BJ (cell line): ENCODE measurements at places on chromosomes 6 and 20.
A peak's percentile ranks its signal among the peaks of the same experiment; 100 is the strongest.

GRCh38 chr20:2104236-2104635 lies 2.6 kb downstream of the STK35 start:
- no peak for DNase-seq

DNA sequence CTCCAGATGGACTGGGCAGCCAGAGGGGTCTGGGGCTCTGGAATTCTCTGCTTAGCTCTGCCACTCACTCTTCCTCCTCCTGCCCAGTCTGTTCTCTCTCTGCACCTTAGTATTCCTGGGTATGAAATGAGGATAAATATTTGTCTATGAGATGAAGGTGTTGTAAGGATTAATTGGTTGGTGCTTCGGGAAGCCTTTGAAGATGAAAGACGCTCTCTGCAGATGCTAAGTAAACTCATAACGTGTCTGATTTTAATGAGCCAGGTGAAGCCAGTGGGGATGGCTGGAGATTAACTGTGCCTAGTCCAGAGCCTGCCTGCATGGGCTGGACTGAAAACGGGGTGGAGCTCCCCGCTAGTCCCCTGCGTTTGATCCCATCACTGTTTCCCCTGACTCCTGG lies 23.1 kb upstream of the TCP11 start:
- no peak for DNase-seq

DNA sequence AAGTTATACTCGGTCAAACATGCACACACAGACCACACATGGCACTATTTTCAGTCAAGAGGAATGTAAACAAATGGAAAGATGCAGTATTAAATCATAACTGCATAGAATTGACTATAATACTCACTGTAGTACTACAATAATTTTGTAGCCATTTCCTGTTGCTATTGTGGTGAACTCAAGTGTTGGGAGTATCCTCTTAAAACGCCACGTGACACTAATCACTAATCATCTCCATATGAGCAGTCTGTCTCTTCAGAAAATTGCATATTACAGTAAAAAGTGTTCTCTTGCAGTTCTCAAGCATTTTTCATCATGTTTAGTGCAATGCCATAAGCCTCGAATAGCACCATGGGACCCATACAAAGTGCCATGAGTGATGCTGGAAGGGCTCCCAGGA lies 258.7 kb upstream of the ID4 start:
- peak; percentile 9 for DNase-seq

DNA sequence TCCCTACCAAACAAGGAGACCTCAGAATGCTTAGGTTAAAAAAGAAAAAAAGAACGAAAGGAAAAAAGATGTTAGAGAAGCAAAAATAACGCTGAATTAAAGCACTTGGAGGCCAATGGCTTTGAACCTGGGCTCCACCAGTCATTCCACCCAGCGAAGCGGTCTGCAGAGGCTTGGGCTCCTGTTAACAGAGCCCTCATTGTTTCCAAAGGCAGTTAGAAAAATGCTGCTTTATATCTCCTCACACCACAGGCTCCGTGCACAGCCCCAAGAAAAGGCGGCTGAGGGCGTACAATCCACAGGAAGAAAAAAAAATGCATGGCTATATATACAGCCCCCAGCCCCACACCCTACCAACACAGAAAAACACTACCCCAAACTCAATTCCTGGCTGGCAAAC lies 255.9 kb downstream of the FOXC1 start:
- DNase-seq, result no peak

- DNase-seq, result no peak
Measured at GRCh38 chr20:43472671-43473380, 15.1 kb downstream of the SRSF6 start.

DNA sequence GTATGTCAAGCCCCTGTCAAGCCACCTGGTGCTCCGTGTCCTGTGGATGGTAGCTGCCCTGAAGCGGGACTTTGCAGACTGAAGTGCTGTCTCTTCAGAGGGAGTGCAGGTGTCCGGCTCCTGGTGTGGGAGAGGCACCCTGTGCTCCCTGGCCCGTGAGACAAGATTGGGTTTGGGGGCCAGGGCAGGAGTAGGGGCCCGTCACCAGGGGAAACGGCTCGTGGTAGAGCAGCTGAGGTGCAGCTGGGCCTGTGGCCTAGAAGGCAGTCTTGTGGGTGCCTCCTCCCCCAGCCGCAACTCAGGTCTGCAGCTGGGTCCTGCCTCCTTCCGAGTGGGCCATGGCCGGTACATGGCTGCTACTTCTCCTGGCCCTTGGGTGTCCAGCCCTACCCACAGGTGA lies at the start of gene PTCRA:
TSS of gene PTCRA (plus strand) at position 322 of the 400 bp plus-strand sequence. CDS start at position 339, 17 bp downstream.
- DNase-seq, result no peak

GRCh38 chr6:96966100-96966499 lies 41.6 kb downstream of the KLHL32 start:
- no peak for DNase-seq

GRCh38 chr6:43803055-43803782 lies 33.2 kb downstream of the VEGFA start:
- no peak for DNase-seq

DNA sequence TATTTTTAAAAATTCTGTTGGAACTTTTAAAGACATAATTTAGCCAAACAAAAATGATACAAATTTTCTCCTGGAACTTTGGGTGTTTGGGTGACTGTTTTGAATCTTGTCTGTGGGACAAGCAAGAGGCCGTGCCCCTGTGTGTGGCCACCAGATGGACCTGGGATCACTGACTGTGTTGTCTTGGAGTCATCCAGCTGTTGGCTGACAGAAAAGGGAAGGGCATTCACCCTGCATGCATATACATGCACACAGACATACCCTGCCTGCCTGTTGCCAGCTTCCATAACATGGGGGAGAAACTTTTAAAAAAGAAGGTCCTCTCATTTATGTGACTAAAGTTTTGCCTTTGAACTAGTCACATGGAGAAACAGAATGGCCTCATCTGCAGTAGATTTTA lies 72.7 kb downstream of the BLOC1S5 start:
- no peak for DNase-seq

- DNase-seq, result no peak
Measured at GRCh38 chr6:24501914-24502313, 7.1 kb downstream of the ALDH5A1 start.

DNA sequence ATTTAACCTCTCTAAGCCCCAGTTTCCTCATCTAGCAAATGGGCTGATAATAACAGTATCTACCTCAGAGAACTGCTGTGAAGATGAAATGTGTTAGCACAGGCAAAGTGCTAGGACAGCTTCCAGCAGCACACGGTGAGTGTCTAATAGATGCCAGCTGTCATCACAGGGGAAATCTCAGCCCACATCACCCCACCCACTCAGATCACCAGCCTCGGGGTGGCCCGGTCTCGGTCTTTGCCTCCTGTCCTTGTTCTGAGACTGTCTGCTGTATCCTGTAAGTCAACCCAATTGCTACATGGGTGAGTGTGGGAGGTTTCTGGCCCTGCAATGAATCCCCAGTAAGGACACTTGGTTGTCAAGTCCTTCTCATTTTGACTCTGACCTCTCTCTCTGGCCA lies 99.5 kb upstream of the ZNFX1 start:
- DNase-seq, result no peak

DNA sequence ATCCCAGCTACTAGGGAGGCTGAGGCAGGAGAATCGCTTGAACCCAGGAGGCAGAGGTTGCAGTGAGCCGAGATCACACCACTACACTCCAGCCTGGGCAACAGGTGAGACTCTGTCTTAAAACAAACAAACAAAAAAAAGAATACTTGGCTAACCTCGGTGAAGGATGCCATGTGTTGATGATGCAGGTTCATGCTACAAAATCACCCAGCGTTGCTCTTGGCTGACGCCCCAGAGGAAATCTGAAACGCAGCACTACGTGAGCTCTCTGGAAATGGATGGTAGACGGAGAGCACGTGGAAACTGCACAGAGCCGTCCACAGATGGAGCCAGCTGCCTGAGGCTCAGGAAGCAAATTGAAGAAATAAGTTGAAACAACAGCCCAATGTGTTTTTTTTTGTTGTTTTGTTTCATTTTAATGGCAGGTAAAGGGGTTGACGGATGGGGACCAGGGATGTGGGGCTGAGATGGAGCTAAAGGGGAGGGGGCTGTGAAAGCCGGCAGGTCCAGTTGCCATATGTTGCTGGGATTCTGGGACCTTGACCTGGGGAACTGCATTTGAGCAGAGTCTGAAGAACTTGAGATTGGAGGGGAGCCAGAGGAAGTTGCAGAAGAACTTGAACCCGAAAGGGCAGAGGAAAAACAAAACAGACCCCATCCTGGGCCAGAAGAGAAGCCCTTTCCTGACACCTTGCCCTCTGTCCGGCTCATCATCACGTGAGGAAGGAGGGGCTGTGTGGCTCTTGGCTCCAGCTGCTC lies 12.8 kb upstream of the MANBAL start:
- DNase-seq, result peak; percentile 57

DNA sequence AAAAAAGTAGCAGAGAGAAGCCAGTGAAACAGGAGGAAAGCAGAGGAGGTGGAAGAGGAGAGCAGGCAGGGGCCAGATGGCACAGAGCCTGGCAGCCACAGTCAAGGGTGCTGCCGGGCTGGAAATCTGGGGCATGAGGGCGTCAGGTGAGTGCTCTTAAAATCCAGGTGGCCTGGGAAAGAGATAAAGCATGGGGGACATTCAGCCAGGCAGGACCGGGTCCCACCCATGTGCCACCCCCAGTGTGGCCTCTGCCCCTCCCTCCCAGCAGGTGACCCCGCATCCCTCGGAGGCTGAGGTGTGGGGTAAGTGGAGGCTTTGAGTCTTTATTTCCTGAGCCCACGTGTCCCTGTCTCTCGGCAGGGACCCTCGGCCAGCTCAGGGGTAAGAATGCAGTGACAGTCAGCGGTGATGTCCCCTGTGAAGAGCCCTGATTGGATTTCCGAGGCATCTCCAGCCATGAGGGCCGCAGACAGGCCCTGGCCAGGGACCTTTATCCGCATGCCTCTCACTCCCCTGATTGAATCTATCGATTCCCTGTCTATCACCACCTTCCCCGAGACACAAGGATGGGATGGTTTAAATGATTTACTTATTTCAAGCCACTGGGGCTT lies 33.8 kb upstream of the SULF2 start:
- no peak for DNase-seq

DNA sequence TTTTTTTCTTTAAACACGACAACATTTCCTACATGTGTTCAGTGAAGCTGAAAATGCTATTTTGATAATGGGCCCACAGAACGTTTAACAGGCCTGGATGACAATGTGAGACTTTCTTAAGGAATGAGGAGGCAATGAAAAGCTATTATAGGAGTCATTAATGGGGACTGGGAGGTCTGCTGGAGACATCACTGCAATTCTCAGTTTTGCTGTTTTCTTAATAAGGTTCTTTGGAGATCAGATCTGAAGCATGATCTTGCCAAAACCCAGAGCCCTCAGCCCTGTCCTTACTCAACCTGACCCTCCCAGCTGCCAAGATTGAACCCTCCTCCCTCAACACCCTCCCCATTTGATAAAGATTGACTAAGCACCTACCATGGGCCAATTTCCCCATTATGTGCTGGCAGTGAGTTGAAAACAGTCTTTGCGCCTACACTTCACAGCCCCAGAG lies 353.1 kb downstream of the MAFB start:
- DNase-seq, result no peak

DNA sequence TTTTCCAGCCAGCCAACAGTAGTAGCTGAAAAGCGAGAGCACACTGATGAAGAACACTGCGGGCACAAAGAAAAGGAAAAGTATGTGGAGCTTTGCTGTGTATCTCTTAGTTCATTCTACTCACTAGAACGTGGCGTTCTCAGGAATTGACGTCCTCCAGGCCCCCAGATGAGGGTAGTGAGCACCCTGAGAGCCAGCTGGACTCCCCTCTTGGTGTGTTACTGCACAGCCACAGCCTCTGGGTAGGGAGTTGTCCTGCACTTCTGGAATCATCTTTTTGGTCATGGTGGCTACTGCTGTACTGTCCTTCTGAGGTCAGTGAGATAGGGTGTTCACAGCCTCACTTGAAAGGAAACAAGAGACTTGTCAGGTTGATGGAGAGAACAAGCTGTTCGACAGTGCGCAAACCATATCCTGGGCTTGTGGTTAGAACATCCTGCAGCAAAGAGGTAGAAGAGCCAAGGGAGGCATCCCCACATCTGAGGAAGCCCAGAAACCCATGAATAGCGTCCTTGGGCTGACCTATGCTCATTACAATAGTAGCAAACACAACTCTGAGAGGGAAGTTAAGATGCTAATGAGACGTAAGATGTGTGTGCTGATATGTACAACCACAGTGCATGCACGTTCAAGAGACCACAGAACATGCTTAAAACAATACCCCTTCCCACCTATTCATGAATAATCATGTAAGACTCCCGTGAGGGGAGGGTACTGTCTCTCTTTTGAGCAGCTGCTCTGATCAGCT lies 14.6 kb upstream of the HLA-F start:
- DNase-seq, result no peak

DNA sequence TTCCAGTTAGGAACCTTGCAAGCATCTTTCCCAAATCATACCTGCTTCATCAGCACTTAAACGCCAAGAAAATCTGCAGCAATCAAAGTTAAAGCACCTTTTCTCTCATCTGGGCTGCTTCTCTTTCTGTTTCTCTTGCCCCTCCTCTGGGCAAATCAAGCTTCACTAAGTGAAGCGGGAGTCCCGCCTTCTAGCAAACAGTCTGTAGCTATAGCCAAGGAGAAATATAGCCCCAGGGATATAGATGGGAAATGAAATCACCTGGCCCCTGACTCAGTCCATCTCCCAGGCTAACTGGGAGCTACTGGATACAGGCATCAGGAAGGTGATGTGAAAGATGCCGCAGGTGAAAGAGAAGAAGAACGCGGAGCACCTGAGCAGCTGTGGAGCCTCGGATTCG lies 481.9 kb downstream of the C6orf118 start:
- DNase-seq, result no peak

DNA sequence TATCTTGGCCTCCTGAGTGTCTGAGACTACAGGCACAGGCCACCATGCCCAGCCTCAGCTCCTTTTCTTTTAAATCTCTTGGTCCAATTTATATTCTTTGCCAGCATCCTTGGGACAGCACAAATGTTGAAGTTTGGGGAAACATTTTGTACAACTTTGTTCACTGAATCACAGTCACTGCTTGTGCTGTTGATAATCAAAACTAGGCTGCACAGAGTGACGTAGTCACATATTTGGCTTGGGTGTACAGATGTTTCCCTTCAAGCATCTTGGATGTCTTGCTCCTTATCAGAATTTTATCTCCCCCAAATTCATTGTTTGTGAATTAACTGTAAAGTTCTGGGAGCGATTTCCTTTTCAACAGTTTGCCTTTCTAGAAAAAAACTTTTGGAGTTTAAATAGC lies 17.9 kb downstream of the CARMIL1 start:
- peak; percentile 17 for DNase-seq

DNA sequence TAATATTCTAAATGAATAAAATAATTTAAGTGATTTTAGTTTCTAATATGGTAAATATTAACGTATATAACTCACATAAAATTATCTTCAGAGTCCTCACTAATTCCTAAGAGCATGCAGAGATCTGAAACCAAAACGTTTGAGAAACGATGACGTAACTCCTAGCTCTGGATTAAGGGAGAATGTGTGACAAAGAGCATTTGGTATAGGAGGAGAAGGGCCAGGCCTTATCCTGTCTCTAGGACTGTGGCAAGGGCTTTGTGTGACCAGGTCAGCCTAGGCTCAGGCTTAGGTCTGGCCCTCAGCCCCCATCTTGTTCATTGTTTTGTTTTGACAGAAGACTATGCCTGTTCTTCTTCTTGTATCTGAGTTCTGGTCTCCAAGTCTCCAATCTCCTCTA lies 19.2 kb upstream of the POLR1H start:
- DNase-seq, result no peak

GRCh38 chr20:325889-326644 lies 715 bp downstream of the SOX12 start:
- no peak for DNase-seq
